Left renal pelvis (tissue), 4 donors: ENCODE measurements at places on chromosomes 3 and 15. TPM values are rescaled to one million over a fixed set of nuclear protein-coding genes. Genes with fewer than 3 reads are reported as not detected.

Gene HESX1
- polyA plus RNA-seq = 3.6 TPM

Gene RPP25
- 3.8 TPM for polyA plus RNA-seq

Gene POLQ
- polyA plus RNA-seq = 3.6 TPM

Gene CAND2
- polyA plus RNA-seq = 10.5 TPM

Gene HRG
- polyA plus RNA-seq = 1.7 TPM

Gene HCLS1
- polyA plus RNA-seq = 7.6 TPM

Gene TRPM1
- polyA plus RNA-seq = 0.67 TPM

Gene ANKRD63
- 0.17 TPM for polyA plus RNA-seq

Gene PRSS50
- 1.2 TPM for polyA plus RNA-seq

Gene GABRR3
- not detected for polyA plus RNA-seq

- no peak for DNase-seq
Observed at GRCh38 chr15:96165775-96166174, 164.7 kb upstream of the NR2F2 start.

- no peak for DNase-seq
Observed at GRCh38 chr15:85006201-85006600, 24.5 kb downstream of the PDE8A start.

DNA sequence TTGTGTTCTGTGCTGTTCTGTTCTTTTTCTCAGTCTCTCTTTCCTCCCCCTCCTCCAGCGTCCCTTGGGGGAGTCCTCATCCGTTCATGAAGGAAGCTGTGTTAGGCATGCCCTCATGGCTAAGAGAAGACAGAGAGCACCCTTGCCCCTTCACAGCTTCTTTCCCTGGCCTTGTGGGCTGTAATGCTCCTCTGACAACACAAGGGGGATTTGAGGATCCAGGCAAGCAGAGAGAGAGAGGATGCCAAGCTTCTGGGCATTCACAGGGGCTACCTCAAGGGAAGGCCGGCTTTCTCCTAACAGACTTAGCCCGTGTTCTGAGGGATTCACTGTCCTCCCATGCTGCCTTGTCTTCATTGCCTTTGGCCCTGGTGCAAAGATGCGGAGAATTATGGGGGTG, 389.5 kb downstream of the LRTM1 start:
- DNase-seq = no peak

DNA sequence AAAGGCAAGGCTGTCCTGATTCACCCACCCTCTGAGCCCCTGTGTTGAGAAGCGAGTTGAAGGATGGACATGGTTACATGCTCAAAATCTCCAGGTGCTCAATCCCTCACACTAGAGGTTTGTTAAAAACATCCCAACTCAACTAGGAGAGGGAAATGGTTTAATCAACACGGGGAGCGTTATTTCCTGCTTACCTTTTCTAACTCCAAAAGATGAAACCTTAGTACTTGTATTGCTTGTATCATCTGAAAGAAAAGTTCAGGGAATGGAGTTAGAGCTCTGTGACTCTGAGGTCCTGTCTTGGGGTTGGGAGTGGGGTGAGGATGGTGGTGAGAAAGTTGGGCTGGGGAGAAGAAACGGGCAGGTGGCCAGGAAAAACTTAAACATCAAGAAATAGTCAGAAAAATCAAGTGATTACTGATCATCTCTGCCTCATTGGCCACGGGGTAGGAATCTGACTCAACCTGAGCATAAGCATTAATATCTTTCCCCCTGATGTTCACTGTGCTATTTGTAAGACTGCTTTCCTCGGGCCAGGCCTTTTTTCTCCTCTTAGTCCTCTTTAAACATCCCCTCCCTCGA, 5.9 kb downstream of the MEIS2 start:
- no peak for DNase-seq

GRCh38 chr15:74383286-74383685, 15.8 kb upstream of the CYP11A1 start:
- no peak for DNase-seq

GRCh38 chr15:88605189-88606069, 15.7 kb upstream of the AEN start:
- DNase-seq = no peak

DNA sequence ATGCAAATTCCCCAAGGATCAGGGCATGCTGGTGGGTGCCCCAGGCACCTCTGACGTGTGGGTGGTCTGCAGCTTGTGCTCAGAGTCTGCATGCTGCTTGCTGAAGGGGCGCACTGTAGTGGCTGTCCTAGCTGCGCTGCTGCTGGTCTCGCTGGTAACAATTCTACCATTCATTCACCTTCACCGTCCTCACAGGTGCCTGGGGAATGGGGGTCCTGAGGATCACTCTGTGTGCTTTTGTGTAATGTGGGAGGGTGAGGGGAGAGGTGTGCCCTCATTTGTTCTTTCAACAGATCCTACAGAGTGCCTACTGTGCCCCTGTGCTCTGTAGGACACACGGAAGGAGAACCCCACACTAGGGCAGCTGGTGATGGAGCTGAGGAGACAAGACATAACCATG, 2.1 kb upstream of the ITGA11 start:
- no peak for DNase-seq

- DNase-seq = no peak
Observed at GRCh38 chr3:171807806-171808205, 2.5 kb downstream of the PLD1 start.

GRCh38 chr15:63236272-63236671, 41.1 kb upstream of the APH1B start:
- DNase-seq = no peak

GRCh38 chr3:59978979-59979378, 929.2 kb upstream of the CFAP20DC start:
- DNase-seq = no peak

- no peak for DNase-seq
Observed at GRCh38 chr15:27214032-27214431, 243.1 kb downstream of the GABRG3 start.

DNA sequence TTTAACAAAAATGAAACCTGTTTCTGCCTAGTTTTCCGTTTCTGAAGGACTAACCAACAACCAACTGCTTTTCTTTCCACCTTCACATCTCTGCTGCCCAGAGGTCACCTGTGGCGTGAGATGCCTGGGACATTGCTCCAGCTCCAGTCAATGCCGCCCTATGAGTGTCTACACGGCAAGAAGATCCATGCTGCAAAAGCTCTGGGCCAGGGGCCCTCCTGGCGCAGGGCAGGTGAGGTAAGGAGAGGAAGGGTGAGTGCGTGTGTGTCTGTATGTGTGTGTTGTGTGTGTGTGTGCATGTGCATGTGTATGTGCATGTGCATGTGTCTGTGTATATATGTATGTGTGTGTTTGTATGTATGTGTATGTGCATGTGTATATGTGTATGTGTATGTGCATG, 131.4 kb downstream of the NSMCE3 start:
- no peak for DNase-seq

- DNase-seq = no peak
Observed at GRCh38 chr3:141356046-141356445, 12.3 kb upstream of the ZBTB38 start.

- no peak for DNase-seq
Observed at GRCh38 chr3:196931828-196932587, 10.3 kb downstream of the NCBP2 start.

GRCh38 chr15:50145451-50145872, 26.4 kb upstream of the ATP8B4 start:
- peak; percentile 71 for DNase-seq

GRCh38 chr3:66377800-66378199, 123.0 kb downstream of the LRIG1 start:
- no peak for DNase-seq

DNA sequence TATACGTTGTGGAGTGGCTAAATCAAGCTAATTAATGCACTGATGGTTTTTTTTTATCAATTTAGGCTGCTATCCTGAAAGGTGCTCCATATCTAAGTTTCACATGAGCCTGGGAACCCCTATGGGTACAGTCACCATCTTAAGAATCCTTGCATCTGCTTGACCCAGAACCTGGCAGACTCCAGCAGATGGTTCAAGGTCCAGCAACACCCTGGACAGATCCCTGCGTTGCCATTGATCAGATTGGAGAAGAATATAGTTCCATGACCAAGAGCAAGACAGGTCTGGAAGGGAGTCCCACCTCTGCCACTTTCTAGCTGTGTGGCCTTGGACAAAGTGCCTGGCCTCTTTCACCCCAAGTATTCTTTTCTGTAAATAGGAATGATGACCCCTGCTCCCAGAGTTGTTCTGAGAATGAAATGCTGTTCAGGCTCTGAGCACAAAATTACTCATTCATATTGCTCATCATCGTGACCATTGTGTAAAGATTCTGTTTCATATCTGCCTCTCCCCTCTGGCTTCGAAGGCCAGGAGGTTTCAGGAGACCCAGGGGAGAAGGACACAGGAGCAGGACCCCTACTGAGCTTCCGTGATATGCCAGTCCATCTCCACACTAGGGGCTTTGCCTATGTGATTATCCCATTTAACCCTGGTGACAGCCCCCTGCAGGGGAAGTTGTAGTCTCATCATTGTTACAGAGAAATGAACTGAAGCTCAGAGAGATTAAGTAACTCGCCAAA, 30.0 kb upstream of the TSEN2 start:
- DNase-seq = no peak
